Neural crest cell (in vitro differentiated cells): ENCODE measurements at places on chromosomes 16 and 17. TPM values are rescaled to one million over a fixed set of nuclear protein-coding genes. Genes with fewer than 3 reads are reported as not detected.

ATP2A1 gene
- 3.1 and 3.3 TPM in 2 replicates for total RNA-seq

MEOX1 gene
- total RNA-seq, result 1.1 and 1.7 TPM in 2 replicates

RPGRIP1L gene
- total RNA-seq, result 24.0 and 26.5 TPM in 2 replicates

ABCA5 gene
- total RNA-seq, result 7.6 and 8.3 TPM in 2 replicates

STH gene
- not detected in 2 replicates for total RNA-seq

KRTAP9-8 gene
- total RNA-seq, result not detected in 2 replicates

WNK4 gene
- 0.58 and 0.73 TPM in 2 replicates for total RNA-seq
